Stimulated activated CD8-positive, alpha-beta memory T cell treated with anti-CD3 and anti-CD28 coated beads, Interleukin-4, amount 100 ng/mL, for 4 hours (primary cell): ENCODE measurements at places on chromosomes 5 and 9.

- peak; percentile 26 for DNase-seq
Observed at GRCh38 chr9:126704157-126704891, 90.6 kb downstream of the LMX1B start.

- DNase-seq = no peak
Observed at GRCh38 chr5:119255571-119256356, 100.1 kb upstream of the TNFAIP8 start.

- DNase-seq = no peak
Observed at GRCh38 chr5:93246090-93246855, 334.7 kb downstream of the NR2F1-AS1 start.

DNA sequence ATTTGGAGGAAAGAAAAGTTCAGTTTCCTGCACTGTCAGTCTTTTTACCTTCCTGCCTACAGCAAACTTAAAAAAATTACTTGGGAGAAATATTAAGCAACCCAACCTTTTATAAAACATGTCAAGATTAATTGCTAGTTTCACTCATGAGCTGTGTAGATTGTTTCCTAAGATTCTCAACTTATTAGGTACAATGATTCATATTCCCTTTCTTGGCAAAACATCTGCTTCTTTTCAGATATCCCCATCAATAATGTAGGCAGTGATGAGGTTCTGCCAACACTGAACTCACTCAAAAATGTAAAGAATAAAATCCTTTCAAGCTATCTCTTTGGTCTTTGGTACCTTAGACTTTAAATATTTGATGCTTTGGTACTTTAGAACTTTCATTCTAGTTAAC, 56.0 kb downstream of the ISL1 start:
- no peak for DNase-seq

GRCh38 chr5:15116996-15117395, 245.4 kb upstream of the ANKH start:
- DNase-seq = no peak
